ENCODE measurements at places on chromosomes 3 and 15. TPM values are rescaled to one million over a fixed set of nuclear protein-coding genes. Genes with fewer than 3 reads are reported as not detected.

Gene OXTR
- 1.6 TPM for total RNA-seq

Gene SKOR1
- total RNA-seq, result 3.0 TPM

Gene ZBED2
- not detected for total RNA-seq

- no peaks in the 10 kb centered on the region for H3K27me3 ChIP-seq
- no peaks in the 10 kb centered on the region for H3K4me1 ChIP-seq
- DNase-seq, result no peak
- H3K27ac ChIP-seq, result no peak overlapping the region
- H3K36me3 ChIP-seq, result no peaks in the 10 kb centered on the region
- H3K4me3 ChIP-seq, result no peak overlapping the region
These were observed 36.8 kb upstream of the FRMD5 start for GRCh38 chr15:44231842-44232241.

- peaks cover 36% of the 10 kb centered on the region for H3K4me1 ChIP-seq
- peaks cover 59% of the 10 kb centered on the region for H3K36me3 ChIP-seq
- H3K27ac ChIP-seq, result no peak overlapping the region
- no peak overlapping the region for H3K4me3 ChIP-seq
These were observed 11.8 kb downstream of the ZBTB47 start for GRCh38 chr3:42665050-42665878.

- peak; percentile 76 for DNase-seq
- no peak overlapping the region for H3K4me3 ChIP-seq
- H3K4me1 ChIP-seq, result peaks cover 7% of the 10 kb centered on the region
- no peaks in the 10 kb centered on the region for H3K27me3 ChIP-seq
- no peak overlapping the region for H3K27ac ChIP-seq
These were observed 166.4 kb downstream of the CADPS start for GRCh38 chr3:62708638-62709373.

DNA sequence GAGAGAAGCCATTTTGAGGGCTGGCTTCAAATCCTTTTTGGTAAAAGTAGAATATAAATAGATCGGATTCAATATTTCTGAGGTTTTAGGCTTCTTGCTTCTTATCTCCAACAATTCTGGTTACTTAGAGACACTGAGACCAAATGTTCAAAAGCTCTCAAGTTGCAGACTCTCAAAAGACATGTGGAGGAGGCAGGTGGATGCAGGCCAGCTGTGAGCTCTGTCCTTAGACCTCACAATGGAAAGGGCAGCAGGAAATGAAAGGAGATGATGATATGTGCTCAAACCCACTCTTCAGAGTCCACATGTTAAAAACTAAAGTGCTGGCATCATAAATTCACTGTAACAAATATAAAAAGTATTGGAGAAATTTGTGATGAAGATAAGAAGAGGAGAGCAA is 424.9 kb upstream of the ALCAM start:
- no peaks in the 10 kb centered on the region for H3K4me1 ChIP-seq
- no peak overlapping the region for H3K27ac ChIP-seq
- DNase-seq, result no peak
- no peaks in the 10 kb centered on the region for H3K36me3 ChIP-seq
- no peaks in the 10 kb centered on the region for H3K27me3 ChIP-seq

DNA sequence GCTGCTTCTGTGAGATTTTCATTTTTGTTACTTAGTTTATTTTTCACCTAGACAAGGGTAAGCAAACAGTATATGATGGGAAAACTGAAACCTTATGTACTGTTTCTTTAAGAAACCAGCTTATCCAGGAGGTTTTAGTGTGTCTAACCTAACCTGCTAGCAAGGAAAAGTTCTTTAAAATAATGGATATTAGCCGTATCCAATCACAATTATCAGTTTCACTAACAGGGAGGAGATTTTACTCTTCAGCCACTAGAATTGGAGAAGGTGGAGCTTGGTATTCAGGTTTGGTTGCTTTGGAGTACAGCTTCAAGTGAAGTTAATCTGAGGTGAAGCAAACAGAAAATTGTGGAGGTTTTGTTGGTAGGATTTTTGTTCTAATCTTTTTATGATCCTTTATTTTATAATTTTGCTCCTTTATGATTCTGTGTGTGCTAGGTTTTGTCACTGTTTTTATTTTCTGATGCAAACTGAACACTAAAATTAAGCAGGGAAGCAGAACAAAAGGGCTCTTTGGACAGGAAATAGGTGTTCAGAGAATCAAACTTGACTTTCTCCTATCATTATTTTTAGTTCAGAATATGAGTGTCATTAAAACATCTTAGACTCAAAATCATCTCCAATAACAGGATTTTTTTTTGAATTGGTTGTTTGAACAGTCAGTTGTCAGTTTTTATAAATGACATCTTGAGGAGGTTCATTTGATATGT is 13.0 kb downstream of the ZFAND6 start:
- peaks cover 5% of the 10 kb centered on the region for H3K4me1 ChIP-seq
- peak overlapping the region; percentile 47 for H3K27ac ChIP-seq
- peak; percentile 72 for DNase-seq

DNA sequence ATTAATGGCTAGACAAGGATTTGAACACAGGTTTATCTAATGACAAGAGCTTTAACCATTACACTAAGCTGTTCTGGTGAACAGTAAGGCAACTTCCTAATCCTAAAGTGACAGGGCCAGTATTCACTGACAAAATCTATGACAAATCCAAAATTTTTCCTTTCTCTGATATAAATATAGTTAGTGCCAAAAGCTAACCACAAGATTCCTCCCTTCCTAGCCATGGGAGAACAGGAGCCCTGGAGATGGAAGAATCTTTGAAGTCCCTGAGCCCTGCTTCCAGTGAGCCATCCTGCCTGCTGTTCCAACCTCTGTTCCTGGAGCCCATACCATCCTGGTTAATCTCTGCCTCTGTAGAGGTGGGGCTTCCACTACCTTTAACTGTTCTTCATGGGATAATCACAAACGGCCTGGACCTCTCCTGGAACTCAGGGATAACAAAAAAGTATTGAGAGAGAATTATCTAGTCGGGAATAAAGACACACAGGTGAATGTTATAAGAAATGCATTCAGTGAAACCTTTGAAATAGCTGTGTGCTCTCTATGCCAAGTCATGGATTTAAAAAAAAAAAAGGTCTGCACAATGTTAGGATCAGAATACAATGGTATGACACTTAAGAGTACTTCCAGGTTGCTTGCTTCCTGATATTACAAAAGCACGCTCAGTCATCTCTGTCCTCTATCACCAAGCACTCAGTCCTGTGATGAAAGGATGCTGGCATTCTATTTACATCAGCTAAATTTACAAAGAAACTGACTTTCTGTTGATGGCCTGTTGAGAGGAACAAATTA is 235.8 kb downstream of the SUCLG2 start:
- no peaks in the 10 kb centered on the region for H3K4me1 ChIP-seq
- no peaks in the 10 kb centered on the region for H3K36me3 ChIP-seq
- no peak for DNase-seq
- no peak overlapping the region for H3K27ac ChIP-seq
- no peaks in the 10 kb centered on the region for H3K27me3 ChIP-seq

DNA sequence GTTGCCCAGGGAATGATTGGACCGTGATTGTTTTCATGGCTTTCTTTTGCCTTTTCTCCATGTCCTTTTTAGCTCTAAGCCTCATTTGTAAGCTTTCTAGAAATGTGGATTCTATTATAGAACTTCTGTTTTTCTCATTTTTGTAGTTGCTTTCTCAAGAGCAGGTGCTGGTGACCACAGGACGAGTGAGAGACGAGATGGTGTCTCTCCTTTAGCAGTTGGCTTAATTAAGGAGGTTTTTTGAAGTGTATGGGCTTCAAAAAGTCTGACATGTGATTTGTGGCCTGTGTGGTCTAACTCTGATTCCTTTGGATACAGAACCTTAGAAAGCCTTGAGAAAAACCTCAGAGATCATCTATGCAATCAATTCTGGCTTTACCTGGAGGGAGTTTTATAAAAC is 292.8 kb downstream of the LPP start:
- H3K36me3 ChIP-seq, result no peaks in the 10 kb centered on the region
- H3K27me3 ChIP-seq, result no peaks in the 10 kb centered on the region
- DNase-seq, result no peak

DNA sequence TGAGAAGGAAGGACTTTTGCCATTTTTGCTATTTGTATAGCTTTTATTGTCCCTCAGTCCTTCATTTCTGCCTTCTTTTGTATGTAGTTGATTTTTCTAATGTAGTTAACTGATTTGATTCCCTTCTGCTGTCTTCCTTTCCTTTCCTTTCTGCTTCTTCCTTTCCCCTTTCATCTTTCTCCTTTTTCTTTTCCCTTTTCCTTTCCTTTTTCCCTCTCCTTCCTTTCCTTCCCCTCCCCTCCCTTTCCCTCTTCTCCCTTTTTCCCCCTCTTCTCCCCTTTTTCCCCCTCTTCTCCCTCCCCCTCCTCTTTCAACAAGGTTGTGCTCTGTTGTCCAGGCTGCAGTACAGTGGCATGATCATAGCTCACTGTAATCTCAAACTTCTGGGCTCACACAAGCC is 59.0 kb downstream of the CHCHD6 start:
- no peak overlapping the region for H3K4me3 ChIP-seq
- H3K27ac ChIP-seq, result no peak overlapping the region
- no peaks in the 10 kb centered on the region for H3K27me3 ChIP-seq

GRCh38 chr15:42845581-42845980 is 75.0 kb downstream of the TTBK2 start:
- H3K4me3 ChIP-seq, result no peak overlapping the region
- H3K36me3 ChIP-seq, result no peaks in the 10 kb centered on the region
- H3K27ac ChIP-seq, result no peak overlapping the region
- no peaks in the 10 kb centered on the region for H3K4me1 ChIP-seq
- DNase-seq, result no peak
- H3K27me3 ChIP-seq, result no peaks in the 10 kb centered on the region

GRCh38 chr3:151871639-151872468 is 1.6 kb upstream of the SUCNR1 start:
- DNase-seq, result peak; percentile 18
- H3K4me1 ChIP-seq, result no peaks in the 10 kb centered on the region
- no peaks in the 10 kb centered on the region for H3K27me3 ChIP-seq
- H3K27ac ChIP-seq, result no peak overlapping the region

- H3K27ac ChIP-seq, result no peak overlapping the region
These were observed 26.0 kb upstream of the HCN4 start for GRCh38 chr15:73394782-73395181.

DNA sequence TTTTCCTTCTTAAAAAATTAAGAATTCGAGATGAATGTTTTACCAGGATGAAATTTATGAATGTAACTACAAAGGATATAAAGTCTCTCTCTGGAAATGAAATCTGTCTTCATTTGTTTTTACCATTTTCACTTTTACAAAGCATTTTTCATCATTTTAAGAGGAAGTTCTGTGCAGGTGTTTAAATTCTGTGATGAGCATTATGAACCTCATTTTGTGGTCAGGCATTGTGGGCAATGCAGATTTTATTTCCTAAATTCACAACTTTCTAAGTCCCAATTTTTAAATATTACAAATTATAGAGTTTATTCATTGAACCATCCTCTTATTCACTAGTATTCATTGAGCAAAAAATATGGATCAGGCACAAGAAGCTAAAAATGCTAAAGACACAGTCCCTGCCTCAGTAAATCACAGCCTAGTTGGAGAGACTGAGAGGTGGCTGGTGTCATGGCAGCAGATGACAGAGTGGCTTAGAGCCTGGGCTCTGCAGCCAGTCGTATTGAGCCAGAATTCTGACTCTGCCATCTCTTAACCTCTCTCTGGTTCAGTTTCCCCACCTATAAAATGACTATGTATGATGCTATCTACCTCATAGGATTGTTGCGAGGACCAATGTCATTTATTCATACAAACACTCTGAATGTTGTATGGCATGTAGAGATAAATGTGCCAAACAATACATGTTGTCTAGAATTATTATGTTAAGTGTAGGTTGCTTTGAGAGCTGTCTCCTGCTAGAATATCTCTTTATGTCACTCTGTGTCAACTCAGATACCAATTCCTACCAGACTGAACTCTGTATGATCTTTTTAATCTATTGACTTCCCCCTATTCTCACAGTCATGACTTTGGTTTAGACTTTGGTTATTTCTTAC is 7.5 kb upstream of the TGFBR2 start:
- H3K27ac ChIP-seq, result no peak overlapping the region
- DNase-seq, result no peak
- no peaks in the 10 kb centered on the region for H3K27me3 ChIP-seq
- no peaks in the 10 kb centered on the region for H3K4me1 ChIP-seq
- no peak overlapping the region for H3K4me3 ChIP-seq
- no peaks in the 10 kb centered on the region for H3K36me3 ChIP-seq

DNA sequence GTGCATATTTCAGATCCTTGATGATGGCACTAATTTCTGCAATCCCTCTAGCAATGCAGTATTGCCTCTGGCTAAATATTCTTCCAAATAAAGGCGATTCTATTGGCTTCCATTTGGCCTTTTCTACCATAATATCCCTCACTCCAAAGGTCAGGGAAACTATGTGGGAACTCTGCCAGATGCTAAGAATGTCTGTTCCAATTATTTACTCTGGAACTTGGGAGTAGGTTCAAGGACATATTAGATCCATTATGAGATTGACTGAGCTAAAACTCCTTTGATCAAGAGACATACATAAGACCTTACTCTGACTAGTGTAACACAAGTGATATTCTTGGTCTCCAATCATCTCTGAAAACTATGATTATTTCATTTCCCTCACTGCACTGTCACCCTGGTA is 674.5 kb upstream of the NECTIN3 start:
- no peak for DNase-seq
- H3K36me3 ChIP-seq, result no peaks in the 10 kb centered on the region
- no peak overlapping the region for H3K27ac ChIP-seq
- H3K27me3 ChIP-seq, result no peaks in the 10 kb centered on the region

GRCh38 chr3:101940521-101941317 is 91.4 kb downstream of the NFKBIZ start:
- no peaks in the 10 kb centered on the region for H3K27me3 ChIP-seq
- H3K4me1 ChIP-seq, result no peaks in the 10 kb centered on the region
- H3K4me3 ChIP-seq, result no peak overlapping the region
- no peak overlapping the region for H3K27ac ChIP-seq

- H3K4me1 ChIP-seq, result peaks cover 43% of the 10 kb centered on the region
- no peaks in the 10 kb centered on the region for H3K27me3 ChIP-seq
- H3K27ac ChIP-seq, result no peak overlapping the region
- no peak overlapping the region for H3K4me3 ChIP-seq
These were observed 55.0 kb downstream of the FLNB start for GRCh38 chr3:58063022-58063815.

Data from spinal cord (tissue), 10 donors.